Left hindlimb (tissue), 1 donor: ENCODE measurements at places on chromosomes 5 and 9.
A peak's percentile ranks its signal among the peaks of the same experiment; 100 is the strongest.

DNA sequence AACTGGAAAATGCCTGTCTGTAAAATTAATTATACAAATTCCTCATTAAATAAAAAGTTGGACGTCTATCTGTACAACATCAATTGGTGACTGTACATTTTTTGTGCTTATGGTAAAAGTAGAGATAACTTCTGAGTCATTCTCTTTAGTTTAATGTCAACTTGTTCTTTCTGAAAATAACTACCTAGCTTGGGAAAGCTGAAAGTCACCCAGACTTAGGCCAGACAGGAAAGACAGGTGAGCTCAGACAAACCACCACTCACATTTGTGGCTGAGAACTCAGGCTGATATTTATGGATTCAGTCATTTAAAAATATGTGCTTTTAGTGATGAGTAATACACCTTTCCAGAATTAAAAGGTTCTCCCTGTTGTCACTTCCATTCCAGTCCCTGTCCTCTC is 31.9 kb upstream of the ENTREP1 start:
- DNase-seq = no peak

DNA sequence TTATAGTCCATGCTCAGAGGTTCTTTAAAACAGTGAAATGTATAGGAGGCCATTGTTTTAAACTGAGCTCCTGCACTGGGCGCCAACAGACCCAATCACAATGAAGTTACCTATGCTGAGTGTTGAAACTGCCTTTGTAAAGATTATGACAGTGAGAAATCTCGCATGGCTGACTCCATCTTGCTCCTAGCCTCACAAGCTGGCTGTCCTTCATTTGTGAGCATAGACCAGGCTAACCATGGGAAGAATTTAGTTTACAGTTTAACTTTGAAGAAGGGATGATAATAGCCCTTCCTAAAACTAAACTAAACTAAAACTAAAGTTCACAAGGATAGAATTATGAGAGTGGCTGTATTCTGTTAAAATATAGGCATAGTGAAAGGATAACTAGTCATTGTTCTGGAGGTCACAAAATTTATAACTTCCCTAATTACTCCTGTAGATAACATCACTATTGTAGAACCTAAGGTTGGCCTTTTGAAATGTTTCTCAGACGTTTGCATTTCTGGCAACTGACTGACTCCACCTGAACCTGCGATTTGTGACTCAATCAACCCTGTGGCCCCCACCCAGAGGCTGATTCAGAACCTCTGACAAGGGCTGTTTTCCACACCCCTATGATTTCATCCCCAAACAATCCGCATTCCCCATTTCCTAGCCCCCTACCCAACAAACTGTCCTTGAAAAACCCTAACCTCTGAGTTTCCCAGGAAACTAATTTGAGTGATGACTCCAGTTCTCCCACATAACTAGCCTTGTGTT is 59.1 kb downstream of the HMHB1 start:
- DNase-seq = no peak

DNA sequence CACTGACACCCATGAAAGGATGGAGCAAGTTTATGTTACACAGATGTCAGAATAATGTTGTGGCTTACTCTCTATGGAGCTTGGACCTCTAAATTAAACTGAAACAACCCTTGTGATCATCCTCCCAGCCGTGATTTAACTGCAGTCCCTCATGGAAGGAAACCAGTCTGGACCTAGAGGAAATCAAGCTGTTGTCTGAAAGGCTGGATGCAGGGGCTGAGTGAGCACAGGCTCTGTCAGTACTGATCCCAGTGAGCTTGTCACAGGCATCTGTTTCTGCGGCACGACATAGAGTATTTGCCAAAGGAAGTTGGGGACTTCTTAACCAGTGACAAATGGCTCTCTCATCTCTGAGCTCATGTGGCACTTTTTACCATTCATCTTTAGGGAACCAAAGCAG is 282.9 kb upstream of the MAP3K1 start:
- DNase-seq = no peak

DNA sequence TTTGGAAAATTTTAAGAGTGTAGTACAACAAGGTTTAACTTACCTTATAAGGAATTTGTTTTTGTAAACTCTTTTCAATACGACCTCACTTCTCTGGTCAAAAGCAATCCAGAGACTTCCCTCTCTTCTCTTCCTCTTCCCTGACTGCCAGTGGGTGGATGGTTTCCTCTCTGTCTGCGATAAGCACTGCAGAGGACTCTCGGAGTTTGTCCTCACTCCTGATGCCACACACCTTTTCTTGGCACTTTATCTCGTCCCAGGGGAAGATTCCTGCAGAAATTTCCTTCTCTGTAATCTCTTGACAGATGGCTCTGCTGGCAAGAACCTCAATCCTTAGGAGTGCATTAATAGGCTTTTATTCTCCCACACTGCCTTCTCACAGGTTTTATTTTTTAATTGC is 641.6 kb downstream of the NR2F1-AS1 start:
- DNase-seq = no peak

- DNase-seq = no peak
Observed at GRCh38 chr9:134031783-134032182, 6.5 kb downstream of the BRD3OS start.

GRCh38 chr9:112783551-112783954 is 33.0 kb downstream of the SNX30 start:
- DNase-seq = no peak

GRCh38 chr5:140481758-140482157 is 65.7 kb upstream of the EIF4EBP3 start:
- DNase-seq = no peak

- DNase-seq = no peak
Observed at GRCh38 chr9:76419782-76420380, 25.7 kb upstream of the RFK start.

DNA sequence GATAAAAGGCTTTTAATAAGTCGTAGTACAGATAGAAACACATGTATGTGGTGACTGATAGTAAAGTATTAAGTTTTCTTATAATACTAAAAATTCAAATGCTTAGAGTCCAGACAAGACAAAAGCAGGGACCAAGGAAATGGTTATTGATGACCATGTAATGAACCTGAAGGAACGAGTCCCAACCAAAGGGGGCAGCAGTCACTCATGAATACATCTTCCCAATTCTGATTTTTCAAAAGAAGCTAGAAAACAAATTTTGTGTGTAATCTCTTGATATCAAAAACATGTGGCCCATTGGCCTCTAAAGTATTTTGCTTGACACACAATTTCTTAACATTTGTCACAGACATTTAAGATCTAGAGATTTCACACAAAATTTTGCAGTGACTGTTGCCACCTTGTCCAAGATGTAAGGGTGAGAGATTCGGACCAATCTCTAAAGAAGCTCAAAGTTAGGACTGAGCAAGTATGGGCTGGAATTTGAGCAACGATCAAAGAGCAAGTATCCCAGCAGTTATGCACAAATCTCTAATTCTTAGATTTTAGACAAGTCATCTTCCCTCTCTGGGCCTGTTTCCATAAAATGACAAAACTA is 66.8 kb downstream of the ARL15 start:
- no peak for DNase-seq

DNA sequence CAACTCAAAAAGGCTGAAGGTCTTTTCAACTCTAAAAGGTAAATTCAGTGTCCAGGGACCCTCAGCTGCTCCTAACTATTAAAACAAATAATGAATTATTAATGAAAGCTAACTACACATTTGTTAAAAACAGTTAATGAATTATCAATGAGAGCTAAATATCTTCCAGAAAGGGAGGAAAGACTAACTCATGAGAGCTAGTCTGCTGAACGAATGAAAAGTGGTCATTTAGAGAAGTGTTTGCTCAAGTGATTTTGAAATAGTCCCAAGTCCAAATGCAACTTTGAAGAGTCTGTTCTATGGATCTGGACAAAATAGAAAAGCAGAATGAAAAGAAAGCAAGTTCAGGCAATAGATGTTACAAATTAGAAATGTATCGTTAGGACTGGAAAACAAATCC is 133.9 kb upstream of the SPEF2 start:
- DNase-seq = no peak

DNA sequence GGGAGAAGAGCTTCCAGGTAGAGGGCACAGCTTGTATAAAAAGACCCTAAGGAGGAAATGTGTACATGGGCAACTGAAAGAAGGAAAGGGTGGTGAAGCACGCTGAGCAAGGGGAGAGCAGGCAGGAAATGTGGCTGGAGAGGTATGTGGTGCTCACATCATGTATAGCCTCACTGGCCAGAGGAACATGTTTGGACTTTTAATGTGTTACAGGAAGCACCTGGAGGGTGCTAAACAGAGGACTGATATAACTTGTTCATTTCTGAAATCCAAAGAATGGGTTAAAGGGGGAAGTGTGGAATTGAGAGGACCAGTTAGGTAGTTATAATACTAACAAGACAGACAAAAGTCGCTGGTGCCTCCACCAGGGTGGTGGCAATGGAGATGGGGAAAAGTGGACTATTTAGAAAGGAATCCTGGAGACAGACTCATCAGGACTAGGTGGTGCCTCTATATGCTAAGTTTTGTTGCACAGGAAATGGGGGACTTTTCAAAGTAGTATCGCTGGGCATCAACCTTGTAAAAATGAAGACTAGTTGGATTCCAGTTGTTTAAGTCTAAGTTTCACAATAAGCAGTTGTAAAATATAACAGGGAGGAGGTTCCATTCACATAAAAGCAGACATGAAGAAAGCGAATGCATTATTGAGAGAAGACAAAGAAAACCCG is 63.1 kb upstream of the CD180 start:
- no peak for DNase-seq

- DNase-seq = no peak
Observed at GRCh38 chr5:39891376-39891775, 466.6 kb upstream of the DAB2 start.

DNA sequence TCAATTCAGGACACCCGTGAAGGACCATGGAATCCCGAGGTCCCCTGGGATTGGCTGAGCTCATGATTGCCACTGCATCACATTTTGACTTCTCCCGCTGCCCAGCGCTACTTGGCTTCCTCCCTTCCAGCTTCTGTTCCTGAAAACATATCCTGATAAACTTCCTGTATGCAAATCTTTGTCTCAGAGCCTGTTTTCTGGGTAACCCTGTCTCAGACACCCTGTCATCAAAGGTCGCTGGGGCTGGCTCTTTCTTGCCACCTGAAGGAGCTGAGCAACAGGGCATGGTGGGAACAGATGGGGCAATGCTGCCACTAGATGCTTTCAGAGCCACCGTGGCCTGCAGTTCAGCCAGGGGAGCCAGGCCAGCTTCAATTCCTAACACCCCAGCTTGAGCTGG is 154.3 kb upstream of the TBC1D2 start:
- no peak for DNase-seq

GRCh38 chr5:125323613-125324012 is 577.2 kb upstream of the ZNF608 start:
- DNase-seq = no peak

GRCh38 chr5:470961-471749 is 28.2 kb downstream of the EXOC3 start:
- DNase-seq = no peak

- no peak for DNase-seq
Observed at GRCh38 chr5:152349683-152350526, 55.2 kb downstream of the NMUR2 start.

- peak; percentile 48 for DNase-seq
Observed at GRCh38 chr5:152560512-152561137, 155.5 kb upstream of the NMUR2 start.

GRCh38 chr5:42993516-42994245 is 46.4 kb downstream of the ANXA2R start:
- DNase-seq = no peak

- no peak for DNase-seq
Observed at GRCh38 chr5:133962131-133962530, 6.3 kb downstream of the C5orf15 start.

DNA sequence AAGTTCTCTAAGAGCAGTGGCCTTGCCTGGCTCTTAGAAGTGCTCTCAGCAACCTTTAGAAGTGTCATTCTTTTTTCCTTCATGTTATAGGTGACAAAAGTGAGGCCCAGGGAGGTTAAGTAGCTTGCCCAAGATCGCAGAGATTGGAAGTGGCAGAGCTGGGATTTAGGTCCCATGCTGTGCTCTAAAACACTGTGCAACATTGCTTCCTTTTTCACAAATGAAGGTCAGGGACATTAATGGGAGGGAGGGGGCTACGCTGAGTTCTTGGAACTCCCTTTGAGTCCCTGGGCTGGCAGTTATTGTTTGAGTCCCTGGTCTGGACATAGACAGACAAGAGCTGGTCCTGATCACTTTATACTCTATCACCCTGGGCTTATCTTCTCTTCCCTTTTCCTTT is 45.3 kb downstream of the PAM start:
- DNase-seq = no peak

DNA sequence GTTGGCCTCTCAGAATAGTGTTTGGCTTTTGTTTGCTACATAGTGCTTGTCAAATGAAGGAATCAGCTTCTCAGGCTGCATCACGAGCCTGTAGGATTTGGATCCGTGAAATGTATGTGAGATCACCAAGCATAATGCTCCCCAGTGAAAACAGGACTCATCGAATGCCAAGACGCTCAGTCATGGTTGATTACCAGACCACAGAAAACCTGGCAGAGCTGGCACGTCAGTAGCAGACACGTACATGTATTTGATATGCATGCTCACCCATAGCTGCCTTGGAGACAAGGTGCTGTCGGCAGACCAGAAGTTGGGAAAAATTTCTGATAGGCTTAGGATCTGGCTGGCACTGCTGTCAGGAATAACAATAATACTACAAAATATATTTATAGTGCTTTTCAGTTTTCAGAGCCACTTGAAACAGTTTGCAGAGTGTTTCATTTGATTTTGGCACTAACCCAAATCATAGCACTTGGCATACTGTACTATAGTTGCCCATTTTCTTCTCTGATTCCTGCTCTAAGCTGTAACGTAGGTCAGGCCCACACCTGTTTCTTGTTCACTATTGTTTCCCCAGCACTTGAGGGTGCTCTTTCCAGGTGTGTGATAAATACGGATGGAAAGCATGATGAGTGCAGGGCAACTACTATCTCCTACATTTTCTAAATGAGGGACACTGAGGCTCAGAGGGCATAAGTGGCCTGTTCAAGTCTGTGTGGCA is 226.1 kb downstream of the NR3C1 start:
- DNase-seq = peak; percentile 62

DNA sequence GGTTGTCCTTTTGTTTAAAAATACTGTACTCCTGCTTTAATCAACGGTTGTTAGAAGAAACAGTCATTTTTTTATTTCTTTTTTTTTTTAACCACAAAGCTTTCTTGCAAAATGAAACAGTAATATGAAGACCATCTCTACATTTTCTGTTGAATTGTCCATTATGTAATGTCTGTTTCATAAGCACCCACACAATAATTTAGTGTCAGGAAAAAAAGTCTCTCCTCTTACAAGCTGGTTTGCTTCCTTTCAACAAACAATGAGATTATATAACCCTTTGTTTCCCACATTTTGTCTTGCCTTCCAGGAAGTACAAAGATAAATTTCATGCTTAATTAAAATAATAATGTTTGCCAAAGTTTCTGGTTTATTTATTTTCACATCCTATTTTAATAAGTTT is 16.7 kb downstream of the CTNNAL1 start:
- no peak for DNase-seq

GRCh38 chr9:82034956-82035731 is 46.6 kb downstream of the SPATA31D1 start:
- DNase-seq = no peak

DNA sequence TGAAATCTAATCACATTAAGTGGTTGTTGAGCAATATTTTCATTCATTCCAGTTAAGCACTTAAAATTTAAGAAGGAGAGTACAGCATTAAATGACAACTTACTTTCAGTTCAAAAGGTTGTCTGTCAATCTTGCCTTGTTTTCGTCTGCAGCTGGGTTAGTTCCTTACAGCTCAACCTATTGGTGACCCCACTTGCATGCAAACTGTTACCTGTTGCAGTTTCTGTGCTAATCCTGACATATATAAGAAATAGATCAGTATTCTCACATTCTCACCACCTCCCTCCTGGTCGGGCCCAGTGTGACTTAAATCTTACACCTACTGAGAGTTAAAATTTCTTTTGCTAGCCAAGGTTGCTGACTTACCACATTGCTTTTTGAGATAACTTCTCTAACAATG is 191.8 kb upstream of the SMC2 start:
- DNase-seq = no peak
